ENCODE measurements at places on chromosomes 3 and 15.

DNA sequence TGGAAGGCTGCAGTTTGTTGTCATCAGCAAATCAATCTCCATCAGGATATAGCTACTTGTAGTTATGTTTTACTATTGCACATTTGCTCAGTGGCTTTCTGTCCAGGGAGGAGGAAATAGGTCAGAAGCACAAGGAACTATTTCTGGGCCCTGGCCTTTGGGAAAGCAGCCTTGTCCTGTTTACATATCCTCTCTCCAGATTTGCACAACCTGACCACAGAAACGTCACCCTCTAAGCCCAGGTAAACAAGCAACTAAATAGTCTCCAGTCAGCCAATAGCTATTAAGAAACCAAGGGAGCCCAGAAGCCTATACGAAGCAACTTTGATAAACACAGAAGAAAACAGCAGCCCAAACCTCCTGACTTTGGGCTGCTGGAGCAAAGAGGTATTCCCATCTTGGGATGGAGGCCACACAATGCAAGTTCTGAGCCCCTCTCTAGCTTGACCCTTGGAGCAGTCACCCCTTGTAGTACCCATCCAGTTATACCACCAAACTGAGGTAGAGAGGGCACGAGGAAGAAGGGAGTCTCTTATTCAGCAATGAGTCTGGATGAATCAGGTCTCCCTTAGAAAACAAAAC, 2.3 kb upstream of the FEM1B start:
- no peak for DNase-seq

- DNase-seq = no peak
These were observed 820 bp upstream of the HMCES start for GRCh38 chr3:129277829-129278271.

DNA sequence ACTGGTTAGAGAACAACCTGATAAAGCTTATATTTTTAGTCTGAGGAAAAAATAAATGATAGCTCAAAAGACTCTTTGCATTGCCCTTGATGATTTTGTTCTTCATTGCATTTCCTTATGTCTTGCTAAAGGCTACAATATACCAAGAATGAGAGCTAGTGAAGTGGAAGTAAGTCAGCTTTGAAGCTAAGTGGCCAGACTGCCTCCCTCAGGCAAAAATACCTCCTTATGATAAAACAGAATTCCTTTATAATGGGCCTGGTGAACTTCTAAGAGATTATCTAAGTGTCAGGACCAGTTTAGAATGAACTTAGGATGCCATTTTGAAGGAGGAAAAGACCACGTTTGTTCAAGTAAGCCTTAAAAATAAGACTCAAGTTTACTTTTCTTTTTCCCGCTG, 678.4 kb downstream of the ROBO2 start:
- no peak for DNase-seq

DNA sequence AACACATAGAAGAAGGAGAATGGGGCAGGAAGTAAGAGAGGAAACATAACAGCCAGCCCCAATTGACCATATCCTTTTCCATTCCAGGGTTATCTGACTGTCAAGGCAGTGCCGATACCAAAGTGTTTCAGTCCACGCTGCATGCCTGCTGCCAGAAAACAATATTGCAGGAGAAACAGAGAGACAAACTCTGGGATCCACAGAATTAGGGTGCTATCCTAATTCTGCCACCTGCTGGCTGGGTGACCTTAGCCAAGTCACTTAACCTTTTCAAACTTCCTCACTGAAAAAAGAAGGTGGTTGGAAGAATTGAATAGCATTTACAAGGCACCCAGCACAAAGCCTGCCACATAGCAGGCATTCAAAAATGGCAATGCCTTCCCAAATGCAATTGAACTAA, 32.0 kb downstream of the GLB1 start:
- DNase-seq = peak; percentile 53

DNA sequence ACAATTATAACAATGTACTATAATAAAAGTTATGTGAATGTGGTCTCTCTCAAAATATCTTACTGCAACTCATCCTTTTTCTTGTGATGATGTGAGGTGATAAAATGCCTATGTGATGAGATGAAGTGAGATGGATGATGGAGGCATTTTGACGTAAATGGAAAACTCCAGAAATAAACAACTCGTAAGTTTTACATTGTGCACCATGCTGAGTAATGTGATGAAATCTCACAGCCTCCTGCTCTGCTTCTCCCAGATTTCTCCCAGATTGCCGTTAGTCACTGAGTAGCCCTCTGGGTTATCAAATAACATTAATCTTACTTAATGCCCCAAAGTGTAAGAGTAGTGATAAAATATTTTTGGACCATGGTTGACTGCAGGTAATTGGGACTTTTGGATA, 64.8 kb upstream of the SLCO2A1 start:
- DNase-seq = no peak

DNA sequence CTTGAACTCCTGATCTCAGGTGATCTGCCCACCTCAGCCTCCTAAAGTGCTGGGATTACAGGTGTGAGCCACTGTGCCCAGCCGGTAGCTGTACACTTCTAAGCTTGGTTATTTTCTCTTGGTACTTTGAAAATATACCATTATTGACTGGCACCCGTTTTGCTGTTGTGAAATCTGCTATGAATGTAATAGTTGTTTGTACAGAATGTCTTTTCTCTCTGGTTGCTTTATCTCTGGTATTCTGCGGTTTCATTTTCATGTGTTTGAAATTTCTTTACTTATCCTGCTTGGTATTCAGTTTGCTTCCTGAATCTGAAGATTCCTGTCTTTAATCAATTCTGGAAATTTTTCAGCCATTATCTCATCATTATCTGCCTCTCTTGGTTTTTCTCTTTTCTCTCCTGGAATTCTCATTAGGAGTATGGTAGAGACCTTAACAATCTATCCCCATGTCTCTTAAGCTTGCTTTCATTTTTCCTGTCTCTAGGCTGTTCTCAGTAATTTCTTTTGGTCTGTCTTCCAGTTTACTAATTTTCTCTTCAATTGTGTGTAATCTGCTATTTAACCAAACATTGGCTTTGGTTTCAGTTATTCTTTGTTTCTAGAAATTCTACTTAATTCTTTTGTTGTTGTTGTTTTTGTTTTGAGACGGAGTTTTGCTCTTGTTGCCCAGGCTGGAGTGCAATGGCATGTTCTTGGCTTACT, 2.8 kb upstream of the PAK2 start:
- DNase-seq = no peak

DNA sequence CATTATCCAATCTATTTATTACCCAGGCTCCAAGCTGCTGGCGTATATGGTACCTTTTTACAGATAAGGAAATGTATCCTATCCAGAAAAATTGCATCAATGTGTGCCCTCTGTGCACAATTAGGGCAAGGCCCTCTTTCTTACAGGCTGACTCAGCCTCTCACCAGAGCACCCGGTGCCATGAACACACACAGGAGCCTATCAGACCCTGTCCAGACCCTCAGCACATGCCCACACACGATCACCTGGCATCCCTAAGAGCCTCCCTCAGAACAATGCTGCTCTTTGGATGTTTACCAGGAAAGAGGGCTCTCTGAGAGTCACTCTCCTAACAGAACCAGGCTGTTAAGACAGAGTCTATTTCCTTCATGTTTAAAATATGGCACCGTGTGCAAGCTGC, 460.0 kb upstream of the TBL1XR1 start:
- no peak for DNase-seq

- no peak for DNase-seq
These were observed 32.7 kb downstream of the SRGAP3 start for GRCh38 chr3:9216736-9217135.

DNA sequence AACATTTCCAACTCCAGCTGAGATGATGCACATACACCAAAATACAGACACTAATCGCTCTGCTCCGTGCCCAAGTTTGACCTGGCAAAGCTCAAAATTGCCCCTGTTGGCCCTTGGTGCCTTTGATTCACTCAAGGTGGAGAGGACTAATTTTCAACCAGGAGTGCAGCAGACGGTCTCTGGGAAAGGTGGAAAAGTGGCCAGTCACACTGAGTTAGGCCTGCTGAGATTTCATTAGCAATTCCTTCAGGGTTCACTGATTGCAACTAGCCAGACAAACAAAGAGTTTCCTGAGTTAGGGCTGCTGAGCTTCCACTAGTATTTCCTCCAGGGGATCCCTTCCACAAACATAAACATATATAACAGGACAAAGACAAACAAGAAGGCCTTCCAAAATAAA, 28.7 kb upstream of the LHFPL4 start:
- no peak for DNase-seq

DNA sequence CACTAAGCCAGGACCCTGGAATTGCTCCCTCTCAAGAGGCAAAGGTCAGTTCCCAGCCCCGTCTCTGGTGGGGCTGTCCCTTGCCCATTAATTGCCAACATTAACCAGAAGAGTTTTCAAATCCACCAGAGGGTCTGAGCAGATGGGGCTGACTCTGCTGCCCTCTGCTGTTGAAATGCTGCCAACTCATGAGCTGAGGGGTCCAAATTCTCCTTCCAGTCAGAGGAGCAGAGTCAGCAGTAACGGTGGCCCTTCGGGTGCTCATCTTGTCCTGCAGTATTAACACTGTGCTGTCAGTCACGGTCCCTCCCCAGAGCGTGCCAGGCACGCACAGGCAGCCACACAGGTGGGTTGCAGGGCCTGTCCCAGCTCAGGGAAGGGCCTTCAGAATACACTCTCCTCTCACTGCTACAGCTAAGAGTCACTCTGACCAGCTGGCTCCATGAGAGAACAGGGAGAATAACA, 10.7 kb upstream of the SPTBN5 start:
- peak; percentile 81 for DNase-seq
